ENCODE measurements at places on chromosomes 3 and 15.

DNA sequence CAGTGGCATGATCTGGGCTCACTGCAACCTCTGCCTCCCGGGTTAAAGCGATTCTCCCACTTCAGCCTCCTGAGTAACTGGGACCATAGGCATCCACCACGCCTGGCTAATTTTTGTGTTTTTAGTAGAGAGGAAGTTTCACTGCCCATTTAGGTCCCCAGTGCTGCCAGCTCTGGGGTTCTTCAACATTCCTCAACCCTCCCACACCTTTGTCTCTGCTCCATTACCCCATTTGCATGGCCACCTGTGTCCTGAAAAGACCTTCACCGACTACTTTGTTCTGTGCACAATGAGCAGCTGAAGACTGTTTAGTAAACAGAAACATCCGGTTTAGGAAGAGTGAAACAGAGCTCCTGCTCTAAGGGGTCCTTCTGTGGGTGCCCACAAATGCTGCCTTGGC, 92.0 kb downstream of the FAM43A start:
- no peak for DNase-seq

GRCh38 chr15:34366271-34367065, 528 bp downstream of the LPCAT4 start:
- peak; percentile 82 for DNase-seq

DNA sequence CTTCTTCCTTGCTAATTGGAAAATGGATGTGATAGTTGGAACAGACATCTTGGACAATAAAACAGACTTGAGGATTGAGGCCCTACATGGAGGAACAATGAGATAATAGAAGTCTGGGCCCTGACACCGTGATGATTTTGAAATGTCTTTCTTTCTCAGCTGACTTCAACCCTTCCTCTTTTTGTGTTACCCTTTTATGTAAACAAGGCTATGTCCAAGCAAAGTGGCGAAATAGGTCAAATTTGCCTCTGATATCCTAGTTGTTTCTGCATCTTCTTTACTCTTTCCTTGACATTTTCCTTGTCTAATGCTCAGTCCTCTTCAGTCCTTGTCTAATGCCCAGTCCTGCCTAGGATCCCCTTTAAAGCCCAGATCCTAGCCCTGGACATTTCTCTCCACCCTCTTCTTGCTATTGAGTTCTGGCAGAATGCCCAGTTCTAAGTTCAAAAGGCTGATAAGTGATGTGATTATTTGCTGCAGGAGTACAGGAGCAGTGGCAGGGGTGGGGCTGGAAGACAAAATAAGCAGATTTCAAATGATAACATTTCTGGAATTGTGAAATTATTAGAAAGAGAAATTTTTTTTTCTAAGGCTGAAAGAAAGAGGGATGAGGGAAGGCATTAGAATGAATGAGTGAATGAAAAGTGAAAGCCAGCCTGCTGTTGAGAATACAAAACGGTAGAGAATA, 6.5 kb upstream of the VPS8 start:
- DNase-seq, result no peak

DNA sequence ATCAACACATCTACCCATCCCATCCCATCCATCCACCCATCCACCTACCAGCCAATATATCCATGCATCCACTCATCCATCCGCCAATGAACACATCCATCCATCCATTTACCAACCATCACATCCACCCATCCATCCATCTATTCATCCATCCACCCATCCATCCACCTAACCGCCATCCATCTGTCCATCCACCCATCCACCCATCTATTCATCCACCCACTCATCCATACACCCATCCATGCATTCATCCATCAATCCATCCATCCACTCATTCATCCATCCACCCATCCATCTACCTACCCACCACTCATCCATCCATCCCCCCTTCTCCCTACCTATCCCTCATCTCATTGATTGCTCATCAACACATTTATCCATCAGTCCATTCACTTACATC, 47.6 kb upstream of the SEC13 start:
- DNase-seq, result no peak

DNA sequence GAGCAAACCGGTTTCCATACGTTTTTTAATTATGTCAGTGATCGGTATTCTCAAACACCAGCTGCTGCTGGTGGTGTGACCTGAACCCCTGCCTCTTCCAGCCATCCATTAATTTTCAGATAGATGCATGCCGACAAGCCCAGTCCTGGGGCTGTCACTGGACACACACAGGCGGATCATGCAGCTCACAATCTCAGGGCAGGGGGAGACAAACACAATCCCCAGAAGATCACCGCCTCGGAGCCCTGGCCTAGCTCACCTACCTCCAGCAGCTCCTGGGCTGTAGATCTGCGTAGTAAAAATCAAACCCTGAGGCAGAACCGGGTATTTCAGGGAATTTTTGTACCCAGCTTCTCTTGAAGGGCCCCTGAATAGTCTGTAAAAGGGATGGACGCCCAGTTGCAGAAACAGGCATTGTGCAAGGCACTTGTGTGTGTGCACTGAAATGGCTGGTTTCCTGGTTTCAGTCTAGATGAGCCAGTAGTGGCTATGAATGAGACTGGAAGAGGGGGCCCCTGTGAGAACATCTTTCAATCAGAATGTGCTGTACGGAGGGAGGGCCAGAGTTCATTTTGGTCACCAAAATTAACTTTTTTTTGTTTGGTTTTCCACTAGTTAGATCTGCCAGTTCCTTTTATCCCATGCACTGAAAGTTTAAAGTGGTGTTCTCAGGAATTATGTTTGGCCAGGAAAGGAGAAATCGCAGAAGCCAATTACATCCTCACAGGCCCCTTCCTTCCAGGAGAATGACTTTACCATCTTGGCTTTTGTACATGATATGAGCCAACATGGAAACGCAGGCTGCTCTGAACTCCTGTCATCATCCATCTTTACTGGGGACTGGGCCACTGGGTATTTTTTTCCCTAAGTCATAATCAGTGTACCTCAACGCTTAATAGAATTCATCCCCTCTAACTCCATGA, 55.0 kb upstream of the RPL32 start:
- no peak for DNase-seq

- DNase-seq, result no peak
Observed at GRCh38 chr3:50177346-50177745, 14.1 kb upstream of the GNAT1 start.

DNA sequence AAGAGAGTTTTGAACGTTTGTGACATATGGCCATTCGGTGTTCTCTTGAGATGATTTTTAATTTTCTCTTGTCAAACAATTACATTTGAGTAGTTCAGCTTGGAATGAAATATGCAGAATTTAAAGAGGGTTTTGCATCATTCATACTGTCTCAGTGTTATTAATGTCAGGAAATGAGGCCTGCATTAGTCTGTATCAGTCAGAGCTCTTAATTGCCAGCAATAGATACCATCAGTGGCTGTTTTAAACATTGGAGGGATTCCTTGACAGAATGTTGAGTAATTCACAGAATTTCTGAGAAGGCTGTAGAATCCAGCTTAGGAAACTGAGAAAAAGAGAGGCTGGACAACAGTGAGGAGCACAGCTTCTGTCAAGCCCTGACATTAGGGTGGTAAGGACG, 722.0 kb downstream of the NR2F2 start:
- no peak for DNase-seq

DNA sequence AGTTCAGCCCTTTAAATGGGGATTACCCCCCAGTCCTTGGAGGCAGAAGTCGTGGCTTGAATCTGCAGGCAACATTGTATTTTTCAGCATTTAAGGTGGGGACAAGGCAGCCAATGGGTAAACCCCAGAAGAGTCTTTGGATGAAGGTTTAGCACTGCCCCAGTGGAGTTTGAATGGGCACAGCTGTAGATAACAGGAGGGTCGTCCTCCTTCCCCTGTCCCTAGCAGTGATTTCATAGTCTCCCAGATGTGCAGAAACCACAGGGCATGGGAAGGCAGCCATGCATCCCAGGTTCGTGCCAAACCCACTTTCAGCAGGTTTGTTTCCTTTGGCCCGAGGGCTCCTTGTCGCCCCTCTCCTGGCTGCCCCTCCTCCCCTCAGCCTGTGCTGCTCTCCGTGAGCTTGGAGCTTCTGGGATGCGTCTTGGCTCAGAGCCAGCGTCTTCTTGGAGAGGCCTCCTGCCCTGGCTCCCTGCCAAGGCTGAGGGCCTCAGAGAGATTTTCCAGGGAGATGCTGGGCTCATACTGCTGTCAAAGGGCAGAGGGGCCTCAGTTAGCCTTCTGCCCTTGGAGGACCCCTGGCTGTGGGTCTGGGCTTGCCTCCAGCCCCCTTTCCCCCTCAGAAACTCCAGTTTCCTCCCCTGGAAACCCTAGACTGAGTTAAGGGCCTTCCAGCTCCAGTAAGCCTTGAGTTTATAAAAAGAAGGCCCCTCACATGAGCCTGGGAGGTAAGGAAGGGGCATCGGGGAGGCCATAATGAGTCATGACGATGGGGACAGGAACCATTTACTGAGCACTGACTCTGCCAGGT, 48.9 kb upstream of the POLG start:
- DNase-seq, result no peak

DNA sequence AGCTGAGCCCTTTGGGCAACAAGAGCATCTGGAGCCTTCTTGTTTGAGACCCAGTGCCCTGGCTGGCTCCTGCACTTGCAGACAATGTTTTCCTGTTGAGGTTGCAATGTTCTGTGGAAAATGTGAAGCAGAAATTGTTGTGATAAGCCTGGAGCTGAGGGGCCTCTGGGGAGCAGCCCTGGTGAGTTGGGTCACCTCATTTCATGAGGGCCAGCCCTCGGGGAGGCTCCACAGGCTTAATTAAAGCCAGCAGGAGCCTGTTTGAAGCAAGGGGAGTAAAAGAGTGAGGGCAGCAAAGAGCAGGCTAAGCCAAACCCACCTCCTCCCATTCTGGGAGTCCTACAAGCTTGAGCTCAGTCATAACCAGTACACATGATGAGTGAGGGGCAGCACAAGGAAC, 154.3 kb downstream of the ALDH1A2 start:
- no peak for DNase-seq

DNA sequence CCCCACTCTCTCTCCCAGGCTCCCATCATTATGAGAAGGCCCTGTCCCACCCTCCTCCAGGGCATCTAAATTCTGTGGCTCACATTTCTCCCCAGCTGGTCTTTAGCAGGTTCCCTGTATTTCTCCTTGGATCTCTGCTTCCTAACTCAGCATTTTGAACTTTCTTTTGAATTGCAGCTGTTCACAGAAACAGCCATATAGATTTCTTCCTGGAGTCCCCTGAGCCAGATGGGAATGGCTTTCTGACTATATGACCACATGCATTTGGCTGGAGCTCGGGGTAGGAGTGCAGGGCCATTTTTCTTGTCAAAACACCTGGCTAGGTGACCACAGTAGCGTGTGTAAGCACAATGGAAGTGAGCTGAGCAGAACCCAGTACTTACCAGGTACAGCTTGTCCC, 22.0 kb downstream of the RBP2 start:
- no peak for DNase-seq

DNA sequence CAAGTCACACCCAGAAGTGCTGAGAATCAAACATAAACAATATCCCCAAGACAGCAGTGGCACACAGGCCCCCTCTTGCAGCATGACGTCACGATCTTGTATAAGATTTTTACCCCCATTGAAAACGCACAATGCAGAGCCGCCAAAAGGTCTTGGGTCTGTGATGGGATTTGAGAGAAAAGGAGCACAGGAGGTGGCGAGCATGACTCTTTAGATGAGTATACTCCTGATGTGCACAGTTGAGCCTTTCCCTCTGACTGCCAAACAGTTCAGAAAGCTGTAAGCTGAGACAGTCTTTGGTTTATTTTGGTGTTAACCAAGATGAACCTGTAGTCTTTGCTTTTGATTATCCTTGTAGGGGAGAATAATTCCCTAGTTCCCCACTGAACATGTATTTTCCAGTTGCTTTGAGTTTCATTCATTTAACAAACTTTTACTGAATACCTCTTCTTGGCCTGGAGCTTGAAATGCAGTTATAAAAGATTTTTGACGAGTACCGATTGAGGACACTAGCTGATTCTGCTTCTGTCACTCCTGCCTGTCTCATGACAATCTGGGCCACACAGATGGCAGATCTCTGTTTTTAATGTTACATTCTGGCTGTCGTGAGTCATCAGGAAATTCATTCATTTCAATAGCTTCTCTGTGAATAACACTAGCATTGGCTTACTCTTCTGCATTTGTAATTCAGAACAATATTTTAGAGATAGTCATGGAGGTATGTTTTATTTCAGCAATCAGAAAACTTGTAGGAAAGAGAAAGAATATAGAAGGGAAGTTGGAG, 28.9 kb downstream of the CFAP91 start:
- DNase-seq, result no peak

DNA sequence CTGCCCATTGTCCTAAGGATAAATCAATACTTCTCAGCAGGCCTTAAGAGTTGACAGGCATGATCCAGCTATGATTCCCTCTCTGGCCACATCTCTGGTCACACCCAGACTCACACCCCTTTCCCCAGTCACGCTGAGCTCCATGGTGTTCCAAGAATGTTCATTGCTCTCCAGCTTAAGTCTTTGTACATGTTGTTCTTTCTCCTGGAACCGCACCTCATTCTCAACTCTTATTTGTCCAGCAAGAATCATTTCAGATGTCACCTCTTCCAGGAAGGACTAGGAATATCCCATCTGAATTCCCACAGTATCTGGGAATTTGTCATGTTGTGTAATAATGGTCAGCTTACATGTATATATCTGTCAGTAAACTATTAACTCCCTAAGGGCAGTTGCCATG, 118.3 kb upstream of the GALNT15 start:
- no peak for DNase-seq

- DNase-seq, result no peak
Observed at GRCh38 chr15:76846782-76847181, 58.4 kb downstream of the SCAPER start.

GRCh38 chr3:26449996-26450395, 172.6 kb upstream of the LRRC3B start:
- no peak for DNase-seq

DNA sequence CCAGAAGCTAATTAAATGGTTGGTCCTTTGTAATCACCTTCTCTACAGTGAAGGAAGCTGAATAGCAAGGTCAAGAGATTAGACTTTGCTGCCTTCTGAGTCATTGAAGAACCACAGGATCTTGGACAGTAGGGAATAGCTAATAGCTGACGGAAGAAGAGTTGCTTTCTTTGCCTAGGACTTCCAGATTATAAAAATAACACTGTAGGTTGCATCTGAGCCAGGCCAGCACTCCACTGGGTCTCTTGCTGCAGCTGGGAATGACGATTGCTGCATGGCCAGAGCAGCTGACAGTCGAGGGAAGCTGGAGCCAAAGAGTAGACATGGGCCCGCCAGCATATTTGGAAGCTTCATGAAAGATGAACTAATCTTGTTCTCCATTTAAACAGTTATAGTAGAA, 81.5 kb upstream of the KCNMB2 start:
- no peak for DNase-seq

DNA sequence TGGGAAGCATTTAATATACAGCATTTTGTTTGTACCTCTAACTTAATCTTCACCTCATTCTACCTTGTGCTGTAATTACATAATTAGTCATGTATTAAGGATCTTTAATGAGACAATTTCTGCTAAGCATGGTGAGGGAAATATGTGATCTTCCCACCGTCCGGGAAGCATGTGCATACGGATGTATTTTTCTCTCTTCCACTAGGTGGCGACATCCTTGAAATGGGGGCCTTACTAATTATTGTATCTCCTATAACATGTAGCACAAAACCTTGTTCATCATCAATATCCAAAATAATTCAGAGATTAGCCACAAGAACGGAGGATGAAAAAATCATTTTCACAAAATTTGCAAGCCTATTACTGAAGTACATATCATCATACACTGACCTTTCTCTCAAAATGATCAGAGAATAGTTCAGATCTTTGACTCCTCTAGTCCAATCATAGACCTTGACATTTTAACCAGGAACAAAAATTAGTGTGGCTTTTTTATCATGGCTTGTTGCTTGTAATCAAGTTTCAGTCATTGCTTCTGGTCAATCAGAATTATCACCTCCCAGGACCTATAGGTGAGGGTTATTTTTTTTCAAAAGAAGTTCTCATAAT, 148.9 kb upstream of the GBE1 start:
- no peak for DNase-seq

- no peak for DNase-seq
Observed at GRCh38 chr3:71247221-71247957, 336.1 kb downstream of the FOXP1 start.

Measured in upper lobe of right lung (tissue), 1 donor.